NCI-H1417 treated with DMSO at 0.1 percent for 48 hours (cell line): ENCODE measurements at places on chromosomes 3 and 15.

DNA sequence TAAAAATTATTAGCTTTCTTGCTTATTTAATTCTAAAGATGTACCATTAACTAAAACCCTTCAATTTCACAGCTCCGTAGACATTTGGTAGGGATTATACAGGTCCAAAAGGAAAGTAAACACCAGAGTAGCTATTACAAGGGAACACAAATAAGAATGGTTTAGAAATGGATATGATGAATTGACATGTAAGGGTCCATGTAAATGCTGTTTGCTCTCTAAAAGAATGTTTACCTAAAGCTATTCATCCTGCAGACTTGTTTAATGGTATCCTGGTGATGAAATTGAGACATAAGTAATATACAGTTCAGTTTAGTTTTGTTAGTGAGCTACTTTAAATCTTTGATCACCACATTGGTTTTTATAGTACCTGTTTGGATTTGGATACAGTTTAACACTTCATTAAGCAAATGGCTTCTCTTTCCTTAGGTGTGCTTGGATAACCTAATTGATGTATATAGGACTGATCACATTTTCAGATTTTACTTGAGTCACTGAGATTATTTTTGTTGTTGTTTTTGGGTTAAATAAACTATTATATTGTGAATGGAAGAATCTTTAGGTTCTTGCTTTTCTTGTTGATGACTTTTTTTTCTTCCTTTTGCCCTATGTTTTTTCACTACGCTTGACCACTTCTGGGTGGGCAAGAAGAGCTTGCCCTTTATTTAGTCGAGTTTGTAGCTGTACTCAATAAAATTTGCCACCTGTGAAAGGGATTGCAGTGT is 115.4 kb downstream of the TCF12 start:
- DNase-seq: peak; percentile 82

GRCh38 chr3:113454057-113454456 is 12.8 kb upstream of the CFAP44 start:
- no peak for DNase-seq

- DNase-seq: no peak
Observed at GRCh38 chr3:107430214-107430995, 53.2 kb downstream of the CCDC54 start.

GRCh38 chr3:78875436-78875835 is 892.4 kb downstream of the ROBO1 start:
- DNase-seq: no peak

DNA sequence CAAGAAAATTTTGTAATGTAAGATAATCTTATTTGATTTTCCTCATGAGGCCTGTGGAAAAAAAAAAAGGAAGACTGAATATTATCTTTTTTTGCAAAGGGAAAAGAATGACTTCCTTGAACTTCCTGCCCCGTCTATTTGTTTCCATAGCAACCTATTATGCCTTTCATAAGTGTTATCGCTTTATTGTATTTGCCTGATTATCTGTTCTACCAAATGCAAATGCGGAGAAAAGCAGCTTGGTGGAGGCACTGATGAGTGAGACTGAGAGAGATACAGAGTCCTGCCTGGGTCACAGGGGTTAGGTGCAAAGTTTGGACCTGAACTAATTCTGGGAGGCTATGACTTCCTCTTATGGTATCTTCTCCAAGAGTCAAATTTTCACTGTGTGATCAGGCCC is 334.0 kb upstream of the KCNMB2 start:
- DNase-seq: no peak

- DNase-seq: no peak
Observed at GRCh38 chr15:41575282-41575681, 16.3 kb downstream of the TYRO3 start.

DNA sequence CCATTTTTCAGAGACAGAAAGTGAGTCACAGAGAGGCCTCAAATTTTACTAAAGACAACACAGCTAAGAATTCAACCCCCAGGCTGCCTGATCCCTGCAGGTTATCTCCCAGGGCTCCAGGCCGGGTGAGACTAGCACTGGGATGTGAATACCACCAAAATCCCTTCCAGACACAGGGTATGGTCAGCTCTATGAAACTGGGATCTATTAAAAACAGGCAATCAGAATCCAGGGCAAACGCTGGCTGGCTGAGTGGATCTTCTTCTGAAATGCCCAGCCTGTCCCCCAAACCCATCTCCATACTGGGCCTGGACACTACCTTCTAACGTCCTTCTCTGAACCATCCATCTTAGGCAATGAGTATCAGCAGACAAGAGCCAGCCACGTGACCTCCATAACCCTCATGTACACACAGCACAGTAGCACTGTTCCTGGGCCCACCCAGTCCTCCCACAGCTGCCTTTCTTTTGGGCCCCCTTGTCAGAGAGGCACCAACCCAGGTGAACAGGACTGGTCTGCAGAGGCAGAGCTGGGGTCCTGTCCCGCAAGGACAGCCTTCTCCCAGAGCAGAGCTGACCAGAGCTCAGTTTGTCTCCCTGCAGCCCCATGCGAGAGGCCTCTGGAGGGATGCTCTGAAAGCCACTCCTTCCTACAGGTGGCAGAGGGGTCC is 1.9 kb downstream of the RAB6B start:
- no peak for DNase-seq
